ENCODE measurements at places on chromosomes 1 and 21.

DNA sequence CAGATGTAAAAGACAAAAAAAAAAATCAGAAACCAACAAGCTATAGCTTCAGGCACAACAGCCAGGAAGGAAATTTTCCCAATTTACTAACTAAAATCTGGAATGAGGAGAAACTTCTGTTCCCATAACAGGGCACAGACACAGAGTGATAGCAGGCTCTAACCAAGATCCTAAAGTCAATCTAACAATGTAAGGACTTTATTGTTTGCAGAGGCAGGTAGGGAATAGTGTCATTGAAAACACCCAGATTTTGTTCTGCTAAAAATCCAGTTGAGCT is 166.6 kb upstream of the ATP1B1 start:
- no peak for DNase-seq

DNA sequence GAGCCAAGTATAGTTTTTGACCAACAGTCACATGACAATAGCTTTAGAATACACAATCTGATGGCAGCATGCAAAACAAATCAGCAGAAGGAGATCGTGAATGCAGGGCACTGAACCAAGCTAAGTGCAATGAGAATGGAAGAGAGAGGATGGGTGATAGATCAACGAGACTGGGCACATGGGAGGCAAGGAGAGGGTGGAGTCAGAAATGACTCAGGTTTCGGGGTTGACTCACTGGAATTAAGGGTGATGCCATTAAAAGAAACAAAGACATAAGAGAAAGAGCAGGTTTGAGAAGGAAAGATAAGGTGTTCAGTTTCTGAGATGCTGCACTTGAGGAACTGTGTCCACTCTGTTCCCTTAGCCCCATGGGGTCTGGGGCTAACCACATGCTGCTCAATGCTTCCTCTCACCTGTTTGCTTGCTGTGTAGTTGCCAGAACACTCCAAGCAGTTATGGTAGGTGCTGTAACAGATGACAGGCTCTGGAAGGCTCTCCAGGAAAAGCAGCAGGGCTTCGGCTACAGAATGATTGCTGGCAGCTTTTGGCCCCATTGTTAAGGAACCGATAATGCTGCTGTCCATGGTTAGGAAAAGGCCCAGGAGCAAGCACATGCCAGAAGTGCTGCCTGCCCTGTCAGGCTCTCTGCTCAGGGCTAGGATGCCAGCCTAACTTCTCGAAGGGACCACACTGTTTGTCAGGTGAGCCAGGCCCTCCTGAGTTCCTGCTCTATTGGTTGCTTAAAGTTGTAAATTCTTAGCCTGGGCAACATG is 6.1 kb upstream of the MTF1 start:
- DNase-seq, result no peak

DNA sequence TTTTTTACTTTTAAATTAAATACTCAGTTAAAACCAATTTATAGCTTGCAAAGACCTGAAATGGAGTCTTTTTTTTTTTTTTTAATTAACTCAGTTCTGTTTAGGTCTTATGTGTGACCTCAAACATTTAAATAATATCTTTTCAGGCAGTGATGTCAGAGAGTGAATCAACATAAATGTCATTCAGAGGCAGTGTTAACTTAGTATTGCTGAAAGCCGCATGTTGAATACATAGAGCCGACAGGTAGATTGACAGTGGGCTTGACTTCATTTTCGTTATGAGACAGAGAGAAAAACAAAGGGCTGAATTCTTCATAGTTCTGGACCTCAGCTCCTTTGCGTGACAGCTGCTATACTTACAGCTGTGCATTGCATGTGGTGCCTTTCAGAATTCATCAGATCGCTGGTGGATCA is 51.5 kb downstream of the PRDM2 start:
- DNase-seq, result no peak

- no peak for DNase-seq
These were observed 657 bp upstream of the LIN9 start for GRCh38 chr1:226309398-226310244.

- no peak for DNase-seq
These were observed 1.1 kb upstream of the POU3F1 start for GRCh38 chr1:38047603-38048141.

DNA sequence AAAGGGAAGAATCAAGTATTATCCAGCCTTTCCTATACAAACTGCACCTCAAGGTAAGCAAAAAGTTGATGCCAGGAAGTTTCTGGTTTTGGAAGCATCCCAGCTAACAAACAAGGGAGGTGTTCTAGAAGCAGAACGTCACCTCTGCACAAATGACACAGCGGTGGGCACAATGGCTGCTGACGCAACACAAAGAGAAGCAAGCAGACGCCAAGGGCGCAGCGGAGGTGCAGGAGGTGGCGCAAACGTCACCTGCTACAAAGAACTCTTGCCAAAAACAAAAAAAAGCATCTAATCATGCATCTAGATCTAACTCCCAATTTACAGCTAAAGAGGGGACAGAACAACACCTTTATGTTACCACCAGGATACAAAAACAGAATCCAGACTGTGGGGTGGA is 88.5 kb downstream of the NPHP4 start:
- no peak for DNase-seq

GRCh38 chr1:234489698-234490077 is 10.7 kb upstream of the TARBP1 start:
- no peak for DNase-seq

DNA sequence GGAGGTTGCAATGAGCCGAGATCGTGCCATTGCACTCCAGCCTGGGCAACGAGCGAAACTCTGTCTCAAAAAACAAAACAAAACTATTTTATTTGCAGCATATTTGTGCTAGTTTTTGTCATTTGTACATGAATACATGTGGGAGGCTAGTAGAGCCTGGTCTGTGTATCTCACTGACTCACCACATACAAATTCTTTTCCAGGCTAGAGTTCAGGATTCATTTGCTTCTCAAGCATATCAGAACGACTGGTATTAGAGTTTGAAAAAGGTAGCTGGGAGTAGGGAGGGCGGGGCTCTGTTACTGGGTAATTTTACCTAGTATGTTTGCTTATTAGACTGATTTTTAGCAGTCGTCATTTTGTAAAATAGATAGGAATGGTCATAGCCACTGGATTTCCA is 4.5 kb upstream of the TOR3A start:
- no peak for DNase-seq

DNA sequence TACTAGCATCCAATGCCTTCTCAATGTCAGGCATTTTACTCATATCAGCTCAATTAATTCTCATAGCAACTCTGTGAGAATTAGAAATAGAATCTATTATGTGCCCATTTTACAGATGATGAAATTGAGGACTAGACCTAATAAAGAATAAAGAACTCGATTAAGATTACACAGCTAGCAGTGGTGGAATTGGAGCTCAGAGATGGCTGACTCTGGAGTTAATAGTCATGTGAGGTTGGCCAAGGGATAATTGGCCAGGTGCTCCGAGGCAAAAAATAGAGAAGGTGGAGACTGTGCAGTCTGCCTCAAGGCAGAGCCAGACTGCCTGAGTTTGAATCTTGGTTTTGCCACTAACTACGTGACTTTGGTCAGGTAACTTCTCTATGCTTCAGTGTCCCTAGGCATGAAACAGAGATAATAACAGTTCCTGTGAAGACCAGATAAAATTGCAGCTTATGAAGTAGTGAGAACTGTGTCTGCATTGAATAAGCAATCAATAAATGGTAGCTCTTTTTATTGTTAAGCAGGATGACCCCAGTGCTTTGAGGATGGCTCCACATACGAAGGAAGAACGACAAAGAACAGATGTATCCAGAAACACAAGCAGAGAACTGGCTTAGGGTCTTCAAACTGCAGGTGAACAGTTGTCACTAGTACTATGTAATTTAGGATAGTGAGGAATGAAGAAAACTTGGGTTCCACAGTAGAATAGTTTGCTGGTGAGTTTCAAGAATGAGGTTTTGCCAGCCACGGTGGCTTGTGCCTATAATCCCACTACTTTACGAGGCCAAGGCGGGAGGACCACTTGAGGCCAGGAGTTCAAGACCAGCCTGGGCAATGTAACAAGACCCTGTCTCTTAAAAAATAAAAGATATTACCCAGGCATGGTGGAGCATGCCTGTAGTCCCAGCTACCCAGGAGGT is 6.9 kb upstream of the CCSAP start:
- DNase-seq, result no peak

DNA sequence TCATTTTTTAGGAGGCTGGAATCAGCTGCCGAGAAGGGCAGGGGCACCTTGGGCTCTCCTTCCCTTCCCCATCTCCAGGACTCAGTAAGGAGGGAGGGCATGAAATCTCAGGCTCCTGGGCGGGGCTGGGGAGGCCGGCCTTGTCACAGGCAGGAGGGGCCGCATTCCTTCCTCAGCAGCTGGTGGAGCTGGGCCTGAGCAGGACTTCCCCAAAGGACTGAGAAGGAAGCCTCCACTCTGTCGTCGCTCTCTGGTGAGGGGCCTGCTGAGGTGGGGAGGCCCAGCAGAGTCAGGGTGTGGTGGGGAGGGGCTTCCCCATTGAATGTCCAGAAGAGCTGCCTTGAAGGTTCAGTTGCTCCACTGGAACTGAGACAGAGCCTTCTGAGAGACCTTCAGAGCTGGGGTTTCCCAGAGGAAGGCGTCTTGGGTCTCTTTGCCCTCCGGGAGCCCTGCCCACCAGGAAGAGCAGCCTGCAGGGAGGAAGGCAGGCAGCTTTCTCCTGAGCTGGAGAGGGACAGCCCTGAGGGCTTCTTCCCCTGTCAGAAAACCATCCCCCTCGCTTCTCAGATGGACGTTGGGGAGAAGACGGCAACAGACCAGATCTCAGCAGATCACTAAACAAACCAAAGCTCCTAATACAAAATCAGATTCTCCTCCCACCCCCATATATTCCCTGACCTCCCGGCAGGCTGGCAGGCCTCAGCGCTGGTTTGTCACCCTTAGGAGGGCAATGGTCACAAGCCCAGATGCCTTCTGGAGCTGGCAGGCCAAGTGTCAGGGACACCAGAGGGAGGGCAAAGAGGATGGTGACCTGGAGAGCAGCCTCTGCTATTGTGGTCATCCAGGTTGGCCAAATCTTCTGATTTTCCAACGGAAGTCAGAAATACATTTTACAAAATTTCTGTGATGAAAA is 10.7 kb downstream of the KCNA10 start:
- DNase-seq, result no peak

DNA sequence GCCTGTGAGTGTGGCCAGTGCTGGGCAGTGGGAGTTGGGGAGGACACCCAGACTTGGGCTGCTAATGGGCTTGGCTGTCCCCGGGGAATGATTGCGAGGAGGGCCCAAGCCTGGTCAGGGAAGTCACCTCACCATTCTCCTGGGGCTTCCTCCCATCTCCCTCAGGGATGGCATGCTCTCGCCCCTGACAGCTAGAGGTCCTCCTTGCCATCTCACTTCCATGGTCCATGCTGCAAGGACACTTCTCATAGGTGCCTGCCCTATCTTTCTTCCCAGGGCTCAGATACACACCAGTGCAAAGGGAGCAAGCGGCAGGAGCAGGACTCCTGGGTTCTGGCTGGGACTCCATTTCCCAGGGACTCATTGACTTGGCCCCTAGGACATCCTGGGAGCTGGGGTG is 4.1 kb downstream of the NTRK1 start:
- DNase-seq, result no peak

- DNase-seq, result no peak
These were observed 87.5 kb downstream of the CAMTA1 start for GRCh38 chr1:6872573-6873261.

DNA sequence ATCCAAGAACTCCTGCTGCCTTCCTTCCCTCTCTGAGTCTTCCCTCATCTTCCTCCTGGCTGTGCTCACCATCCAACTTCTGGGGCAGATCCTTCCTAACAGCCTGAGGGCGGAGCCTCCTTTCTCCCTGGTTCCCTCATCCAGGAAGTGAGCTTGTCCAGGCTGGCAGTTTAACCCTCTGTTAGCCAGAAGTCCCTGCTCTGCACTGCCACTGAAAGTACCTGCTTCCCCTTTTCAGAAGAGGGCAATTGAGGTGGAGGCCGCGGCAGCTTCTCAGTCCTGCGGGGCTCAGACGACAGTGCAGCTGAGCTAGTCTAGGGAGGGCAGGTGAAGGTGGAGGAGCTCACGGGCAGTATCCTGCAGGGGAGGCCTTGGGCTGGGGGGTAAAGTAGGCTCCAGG is 149.1 kb downstream of the FCRL5 start:
- no peak for DNase-seq

GRCh38 chr1:45305231-45305630 is 21.5 kb upstream of the HPDL start:
- no peak for DNase-seq

GRCh38 chr21:31658053-31658452 is 1.4 kb upstream of the SOD1 start:
- no peak for DNase-seq

DNA sequence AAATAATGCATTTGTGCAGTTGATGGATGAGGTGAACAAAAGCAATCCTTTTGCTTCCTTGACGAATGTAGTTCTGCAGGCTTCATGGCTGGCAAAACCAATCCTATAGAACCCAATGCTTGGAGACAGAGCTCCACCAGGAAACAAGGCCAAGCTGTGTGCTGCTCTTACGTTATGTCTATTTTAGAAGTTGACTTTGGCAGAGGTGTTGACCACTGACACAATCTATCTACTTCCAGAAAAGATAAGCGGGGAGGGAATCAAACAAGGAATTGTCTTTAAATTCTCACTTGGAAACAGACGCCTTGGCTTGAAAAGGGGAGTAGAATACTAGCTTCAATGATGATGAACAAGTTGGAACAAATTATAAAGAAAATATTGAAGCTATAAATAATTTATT is 211.2 kb downstream of the SETD4 start:
- no peak for DNase-seq

GRCh38 chr1:156499842-156500542 is 583 bp downstream of the MEF2D start:
- DNase-seq, result peak; percentile 53

DNA sequence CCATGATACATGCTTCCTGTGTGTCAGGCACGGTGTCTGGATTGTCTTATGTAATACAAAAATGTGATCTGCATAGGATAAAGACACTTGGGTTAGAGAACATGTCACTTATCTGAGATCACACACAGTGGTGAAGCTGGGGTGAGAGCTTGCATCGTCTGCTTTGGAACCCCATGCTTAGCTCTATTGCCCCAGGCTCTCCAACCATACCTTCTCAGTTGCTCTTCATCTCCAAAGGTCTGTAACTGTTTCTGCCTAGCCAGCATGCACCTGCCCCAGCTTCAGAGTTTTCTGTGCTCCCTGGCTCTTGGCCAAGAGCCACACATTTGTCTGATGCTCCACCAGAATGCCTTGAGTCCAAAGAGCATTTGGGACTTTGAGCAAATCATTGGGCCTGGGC is 93.9 kb upstream of the COG2 start:
- no peak for DNase-seq

Measured in K562 (cell line).